Caudate nucleus (tissue), 63 donors: ENCODE measurements at places on chromosomes 11 and 22.

- no peak for DNase-seq
Measured at GRCh38 chr22:19959043-19959586, 17.5 kb upstream of the TXNRD2 start.

- DNase-seq, result no peak
Measured at GRCh38 chr11:131839326-131839725, 468.9 kb downstream of the NTM start.

- DNase-seq, result no peak
Measured at GRCh38 chr11:48182860-48183526, 33.6 kb upstream of the OR4B1 start.

DNA sequence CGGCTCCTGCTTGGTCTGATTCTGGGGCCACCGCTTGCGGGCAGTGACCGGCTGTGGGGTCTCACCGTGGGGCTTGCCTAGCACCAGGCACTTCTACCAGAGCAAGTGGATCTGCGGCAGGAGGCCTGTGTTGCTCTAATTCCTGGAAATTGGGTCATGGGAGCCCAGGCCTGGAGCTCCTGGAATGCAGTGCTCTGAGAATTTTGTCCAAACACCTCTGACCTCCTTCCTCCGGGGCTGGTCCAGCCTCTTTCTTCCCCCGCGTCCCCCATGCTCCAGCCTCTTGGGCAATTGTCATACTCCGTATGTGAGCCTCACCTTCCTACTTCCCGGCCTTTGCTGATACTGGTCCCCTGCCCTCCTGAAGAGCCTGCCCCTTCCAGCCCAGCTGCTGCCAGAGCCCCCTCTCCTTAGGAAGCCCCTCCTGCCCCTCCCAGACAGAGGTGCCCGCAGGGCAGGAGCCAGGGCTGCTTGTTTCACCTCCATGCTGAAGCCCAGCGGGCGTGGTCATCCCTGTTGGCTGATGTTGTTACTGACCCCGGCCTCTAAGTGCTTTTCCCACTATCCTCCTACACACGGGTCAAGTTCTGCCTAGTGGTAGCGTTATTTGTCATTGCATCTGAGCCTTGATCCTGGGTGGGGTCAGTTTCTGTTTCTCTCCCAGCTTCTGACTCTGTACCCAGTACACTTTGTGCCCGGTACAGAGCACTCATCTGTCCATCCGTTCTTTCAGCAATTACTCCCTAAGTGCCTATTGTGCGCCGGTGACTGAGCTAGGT, 9.6 kb downstream of the MGAT3 start:
- DNase-seq, result no peak

DNA sequence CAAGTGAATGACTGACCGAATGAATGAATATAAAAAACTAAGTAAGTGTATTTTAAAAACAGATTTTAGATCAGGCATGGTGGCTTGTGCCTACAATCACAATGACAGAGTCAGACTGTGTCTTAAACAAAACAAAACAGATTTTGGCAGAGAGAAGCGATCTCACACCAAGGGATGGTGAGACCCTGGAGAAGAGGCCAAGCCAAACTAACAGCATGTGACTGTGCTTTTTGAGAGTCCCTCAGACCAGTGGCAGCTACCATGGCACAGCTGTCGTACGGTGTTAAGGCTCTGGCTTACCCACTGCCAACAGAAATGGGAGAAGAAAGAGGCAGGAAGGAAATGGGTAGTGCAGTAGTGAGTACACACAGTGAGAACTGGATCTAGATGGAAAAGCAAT, 60.6 kb downstream of the SGSM3 start:
- DNase-seq, result no peak

GRCh38 chr11:95318498-95318897, 87.5 kb upstream of the SESN3 start:
- DNase-seq, result no peak

DNA sequence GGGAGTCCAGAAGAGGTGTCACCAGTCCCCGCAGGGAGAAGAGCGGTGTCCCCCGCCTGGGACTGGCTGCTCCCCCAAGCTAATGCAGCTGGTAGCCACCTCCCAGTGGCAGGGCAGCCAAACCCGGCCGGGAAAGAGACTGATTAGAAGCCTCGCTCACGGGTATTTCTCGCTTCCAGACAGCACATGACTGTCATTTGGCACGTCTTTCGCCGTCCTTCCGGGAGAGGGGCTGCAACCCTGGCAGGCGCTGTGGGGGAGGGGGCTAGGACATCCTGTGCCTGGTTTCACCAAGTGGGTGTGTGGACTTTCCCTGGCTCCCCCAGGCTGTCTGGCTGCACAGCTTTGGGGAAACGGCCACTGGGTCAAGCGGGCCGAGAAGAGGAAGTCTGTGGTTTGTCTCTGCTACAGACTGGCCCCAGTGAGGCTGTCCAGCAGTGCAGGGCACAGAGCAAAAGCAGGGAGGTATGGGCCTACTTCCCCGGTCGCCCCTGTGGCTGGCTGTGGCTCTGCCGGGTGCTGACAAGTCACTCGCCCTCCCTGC, 3.8 kb downstream of the CD81 start:
- DNase-seq, result no peak

DNA sequence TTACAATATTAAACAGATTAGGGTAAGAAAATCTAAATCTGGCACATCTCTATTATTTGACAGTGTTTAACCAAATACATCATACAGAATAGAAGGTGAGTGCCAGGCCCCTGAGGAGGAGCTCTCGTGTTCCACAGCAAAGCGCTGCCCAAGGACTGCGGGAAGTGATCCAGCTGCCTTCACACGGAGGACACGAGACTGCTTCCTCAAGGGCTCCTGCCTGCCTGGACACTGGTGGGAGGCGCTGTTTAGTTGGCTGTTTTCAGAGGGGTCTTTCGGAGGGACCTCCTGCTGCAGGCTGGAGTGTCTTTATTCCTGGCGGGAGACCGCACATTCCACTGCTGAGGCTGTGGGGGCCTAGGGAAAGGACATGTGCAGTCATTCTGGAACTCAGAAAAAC, 71.1 kb downstream of the NCAPD3 start:
- no peak for DNase-seq

- no peak for DNase-seq
Measured at GRCh38 chr11:114291842-114292680, 4.1 kb upstream of the NNMT start.

DNA sequence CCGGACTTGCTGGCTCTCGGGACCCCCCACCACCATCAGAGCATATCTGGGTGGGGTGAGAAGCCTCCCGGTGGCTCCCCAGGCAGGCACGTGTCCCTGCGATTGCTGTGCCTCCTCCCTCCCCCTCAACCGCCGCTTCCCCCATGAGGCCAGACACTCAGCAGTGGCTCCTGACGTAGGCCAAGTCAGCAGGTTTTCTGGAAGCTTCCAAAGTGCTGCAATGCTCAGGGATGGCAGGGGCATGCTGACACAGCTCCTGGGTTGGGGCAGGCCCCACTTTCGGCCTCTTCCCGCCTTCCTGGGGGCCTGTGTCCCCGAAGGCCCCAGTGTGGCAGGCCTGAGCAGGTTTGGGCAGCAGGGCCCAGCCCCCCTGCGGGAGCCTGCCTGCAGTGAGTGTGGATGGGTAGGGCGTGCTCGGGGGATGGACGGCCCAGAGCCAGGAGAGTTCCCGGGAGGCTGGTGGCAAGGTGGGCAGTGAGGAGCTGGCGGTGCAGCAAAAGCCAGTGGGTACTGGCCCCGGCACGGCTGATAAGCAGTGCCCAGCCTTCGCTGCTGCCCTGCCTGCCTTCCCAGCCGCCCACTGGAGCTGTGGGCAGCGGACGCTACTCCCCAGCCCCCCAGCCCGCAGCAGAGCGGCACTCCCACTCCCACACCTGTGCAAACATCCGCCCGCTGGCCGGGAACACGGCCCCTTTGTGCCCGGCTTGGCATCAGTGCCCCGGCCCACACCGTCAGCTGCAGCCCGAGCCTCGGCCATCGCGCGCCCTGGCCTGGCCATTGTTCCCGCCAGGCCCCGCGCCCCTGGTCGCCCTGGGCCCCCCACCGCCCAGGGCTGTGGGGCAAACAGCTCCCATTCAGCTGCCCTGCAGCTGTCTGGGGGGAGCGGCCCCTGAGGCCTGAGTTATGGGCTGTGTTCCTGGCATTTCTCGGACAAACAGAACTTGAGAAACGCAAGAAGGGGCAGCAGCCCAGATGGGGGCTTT, 125.0 kb downstream of the KCNQ1OT1 start:
- DNase-seq, result peak; percentile 64

GRCh38 chr11:117218133-117218915, 13.5 kb downstream of the PCSK7 start:
- DNase-seq, result no peak

- no peak for DNase-seq
Measured at GRCh38 chr11:17389957-17390649, 1.6 kb upstream of the KCNJ11 start.

DNA sequence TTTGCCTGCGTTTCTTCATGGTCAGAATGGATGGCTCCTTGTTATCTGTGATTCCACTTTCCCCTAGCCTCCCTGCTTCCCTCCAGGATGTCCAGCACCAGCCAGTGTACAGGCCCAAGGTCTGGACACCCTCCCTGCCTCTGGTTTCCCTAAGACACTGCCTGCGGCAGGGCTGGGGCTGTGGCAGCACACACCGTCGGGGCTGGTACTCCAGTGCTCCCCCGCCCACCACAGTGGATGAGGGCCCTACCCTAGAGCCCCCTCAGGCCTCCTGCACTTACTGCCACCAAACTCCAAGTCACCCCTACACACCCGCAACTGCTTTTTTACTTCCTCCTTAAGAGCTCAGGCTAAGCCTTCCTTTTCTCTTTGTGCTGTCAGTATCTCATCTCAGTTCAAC, 28.9 kb downstream of the ZNF214 start:
- no peak for DNase-seq

DNA sequence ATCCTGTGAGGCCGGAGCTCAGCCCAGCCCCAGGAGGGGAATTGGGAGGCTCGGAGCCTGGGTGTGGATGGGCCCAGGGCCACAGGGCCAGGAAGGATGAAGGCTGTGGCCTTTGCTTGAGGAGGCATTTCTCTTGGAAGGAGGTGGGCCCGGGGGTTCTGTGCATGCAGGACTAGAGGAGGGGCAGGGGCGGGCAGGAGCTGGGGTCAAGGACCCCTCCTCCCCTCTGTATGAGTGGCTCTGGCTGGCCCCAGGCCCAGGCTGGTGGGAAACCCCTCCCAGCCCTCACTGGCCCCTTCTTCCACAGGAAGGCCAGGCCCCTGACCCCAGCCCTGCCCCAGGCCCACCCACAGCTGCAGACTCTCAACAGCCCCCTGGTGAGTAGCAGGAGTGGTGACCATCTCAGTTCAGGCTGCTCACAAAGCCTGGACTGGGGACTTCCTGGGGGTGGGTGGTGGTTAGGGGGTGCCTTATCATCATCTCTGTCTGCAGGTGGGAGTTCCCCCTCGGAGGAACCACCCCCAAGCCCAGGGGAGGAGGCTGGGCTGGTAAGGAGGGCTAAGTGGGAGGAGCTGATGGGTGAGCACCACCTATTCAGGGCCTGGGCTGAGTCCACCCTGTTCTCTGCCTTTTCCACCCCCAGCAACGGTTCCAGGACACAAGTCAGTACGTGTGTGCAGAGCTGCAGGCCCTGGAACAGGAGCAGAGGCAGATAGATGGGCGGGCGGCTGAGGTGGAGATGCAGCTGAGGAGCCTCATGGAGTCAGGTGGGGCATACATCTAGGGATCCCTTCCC, 6.0 kb downstream of the KCNK7 start:
- DNase-seq, result no peak

GRCh38 chr22:39174498-39175352, 22.2 kb upstream of the CBX7 start:
- no peak for DNase-seq

- DNase-seq, result no peak
Measured at GRCh38 chr11:71498091-71498490, 29.0 kb upstream of the KRTAP5-7 start.

DNA sequence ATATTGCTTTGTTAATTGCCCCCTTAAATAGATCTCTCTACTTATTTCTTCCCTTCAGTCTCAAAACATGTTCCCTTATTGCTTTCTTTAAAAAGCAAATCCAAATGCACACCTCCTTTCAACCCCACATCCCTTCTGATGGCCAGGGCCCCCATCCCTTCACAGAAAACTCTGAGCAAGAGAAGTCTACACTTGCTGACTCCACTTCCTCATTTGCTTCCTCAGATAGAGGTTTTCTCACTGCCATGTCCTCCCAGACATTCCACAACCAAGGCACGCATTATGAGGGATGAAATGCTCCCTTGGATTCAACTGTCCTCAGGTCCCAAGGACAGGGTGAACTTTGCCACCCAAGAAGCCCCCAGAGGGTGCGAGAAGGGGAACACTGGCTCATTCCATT, 43.1 kb downstream of the CSNK2A3 start:
- no peak for DNase-seq

- DNase-seq, result no peak
Measured at GRCh38 chr22:24051568-24051967, 40.5 kb downstream of the CABIN1 start.

DNA sequence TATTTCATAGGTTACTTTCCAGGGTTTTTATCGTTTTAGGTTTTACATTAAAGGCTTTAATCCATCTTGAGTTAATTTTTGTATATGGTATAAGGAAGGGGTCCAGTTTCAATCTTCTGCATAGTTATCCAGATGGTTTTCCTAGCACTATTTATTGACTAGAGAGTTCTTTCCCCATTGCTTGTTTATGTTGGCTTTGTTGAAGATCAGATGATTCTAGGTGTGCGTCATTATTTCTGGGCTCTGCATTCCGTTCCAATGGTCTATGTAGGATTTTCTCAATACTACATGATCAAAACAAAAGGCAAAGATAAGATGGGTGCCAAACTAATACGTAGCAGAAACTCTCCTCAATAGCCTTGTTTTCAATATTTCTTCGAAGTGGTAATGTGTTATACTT, 14.3 kb upstream of the RIC3 start:
- DNase-seq, result no peak

DNA sequence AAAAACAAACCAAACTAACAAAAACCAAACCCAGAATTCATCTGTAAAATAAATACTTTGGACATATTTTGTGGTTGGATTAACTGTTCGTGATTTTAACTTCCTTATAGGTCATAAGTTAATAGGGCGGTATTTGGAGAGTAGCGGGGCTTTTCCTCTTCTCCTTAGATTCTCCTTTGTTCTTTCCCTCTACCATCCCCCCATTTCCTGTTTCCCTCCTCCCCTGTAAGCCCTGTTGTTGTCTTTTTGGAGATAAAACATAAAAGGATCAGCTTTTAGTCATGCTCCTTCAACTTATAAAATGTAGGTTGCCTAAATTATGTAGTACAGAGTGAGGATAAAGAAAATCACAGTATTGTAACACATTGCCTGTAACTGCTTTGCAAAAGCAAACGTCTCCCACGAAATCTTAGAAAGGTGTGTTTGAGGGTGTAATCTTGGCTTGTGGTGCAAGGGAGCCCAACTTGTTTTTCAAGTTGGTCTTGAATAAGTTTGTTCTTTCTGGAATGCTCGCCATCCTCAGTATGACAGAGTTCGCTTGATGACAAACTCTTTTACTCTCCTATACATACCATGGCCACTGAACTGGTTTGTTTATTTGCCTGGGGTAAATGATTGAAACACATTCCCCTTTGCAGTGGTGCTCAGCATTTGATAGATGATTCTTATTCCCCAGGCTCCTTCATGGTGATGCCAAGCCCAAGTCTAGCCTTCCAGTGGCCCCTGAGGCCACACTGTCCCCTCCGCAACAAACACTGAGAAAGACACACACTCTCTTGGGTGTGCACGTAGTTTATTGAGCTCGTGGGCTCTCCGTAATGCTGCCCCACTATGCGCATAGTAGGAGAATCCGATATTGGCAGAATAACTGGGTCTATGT, 49.4 kb downstream of the TEAD1 start:
- DNase-seq, result no peak

GRCh38 chr11:45881708-45882368, 3.6 kb upstream of the MAPK8IP1 start:
- DNase-seq, result no peak
